ENCODE measurements at places on chromosomes 6 and 20.

DNA sequence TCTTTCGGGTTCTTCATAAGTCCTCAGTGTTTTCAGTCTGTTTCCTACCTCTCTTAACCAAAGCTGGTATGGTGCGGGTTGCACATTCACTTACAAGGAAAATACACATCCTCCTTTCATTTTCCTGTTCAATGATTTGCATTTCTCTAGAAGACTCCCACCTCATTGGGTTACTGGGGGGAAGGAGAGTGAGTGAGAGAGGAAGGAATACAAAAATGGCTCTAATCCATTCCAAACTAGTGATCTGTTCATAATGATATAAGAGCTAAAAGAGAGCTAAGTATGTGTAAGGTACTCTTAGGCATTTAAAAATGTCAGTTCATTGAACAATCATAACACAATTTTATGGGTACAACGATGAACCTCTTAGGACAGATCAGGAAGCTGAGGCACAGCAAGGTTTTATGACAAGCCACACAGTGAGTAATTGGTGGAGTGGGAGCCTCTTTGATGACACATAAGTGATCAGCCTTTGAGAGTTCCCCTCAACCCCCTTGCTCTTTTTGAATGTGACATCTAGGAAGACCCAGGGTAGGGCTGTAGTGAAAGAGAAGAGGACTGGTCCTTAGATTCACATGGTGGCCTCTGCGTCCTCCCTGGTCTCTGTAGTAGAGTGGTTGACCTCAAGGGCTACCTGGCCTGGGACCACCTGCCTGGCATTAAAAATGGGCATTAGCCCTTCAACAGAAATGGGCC is 328.4 kb upstream of the SOX4 start:
- DNase-seq = no peak

DNA sequence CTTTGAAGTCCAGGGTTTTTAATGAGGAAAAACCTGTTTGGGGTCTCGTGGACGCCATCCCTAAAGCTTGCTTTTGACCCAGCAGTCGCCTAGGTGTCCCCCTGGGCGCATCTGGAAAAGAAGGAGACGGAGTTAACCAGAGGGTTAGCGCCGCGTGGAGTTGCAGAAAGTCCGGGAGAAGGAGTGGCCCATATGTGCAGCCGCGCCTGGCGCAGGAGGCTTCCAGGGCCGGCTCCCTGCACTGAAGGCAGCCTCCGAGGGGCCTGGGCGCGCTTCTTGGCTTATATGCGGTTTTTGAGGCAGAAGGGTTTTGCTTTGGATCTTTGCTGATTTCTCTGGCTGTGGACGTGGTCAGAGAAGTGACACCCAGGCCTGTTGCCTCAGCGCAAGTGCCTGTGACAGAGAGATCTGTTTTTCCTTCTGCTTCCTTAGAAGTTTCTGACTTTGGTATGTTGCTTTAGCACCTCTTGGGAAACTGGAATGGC is 987 bp downstream of the TMEM181 start:
- DNase-seq = no peak

DNA sequence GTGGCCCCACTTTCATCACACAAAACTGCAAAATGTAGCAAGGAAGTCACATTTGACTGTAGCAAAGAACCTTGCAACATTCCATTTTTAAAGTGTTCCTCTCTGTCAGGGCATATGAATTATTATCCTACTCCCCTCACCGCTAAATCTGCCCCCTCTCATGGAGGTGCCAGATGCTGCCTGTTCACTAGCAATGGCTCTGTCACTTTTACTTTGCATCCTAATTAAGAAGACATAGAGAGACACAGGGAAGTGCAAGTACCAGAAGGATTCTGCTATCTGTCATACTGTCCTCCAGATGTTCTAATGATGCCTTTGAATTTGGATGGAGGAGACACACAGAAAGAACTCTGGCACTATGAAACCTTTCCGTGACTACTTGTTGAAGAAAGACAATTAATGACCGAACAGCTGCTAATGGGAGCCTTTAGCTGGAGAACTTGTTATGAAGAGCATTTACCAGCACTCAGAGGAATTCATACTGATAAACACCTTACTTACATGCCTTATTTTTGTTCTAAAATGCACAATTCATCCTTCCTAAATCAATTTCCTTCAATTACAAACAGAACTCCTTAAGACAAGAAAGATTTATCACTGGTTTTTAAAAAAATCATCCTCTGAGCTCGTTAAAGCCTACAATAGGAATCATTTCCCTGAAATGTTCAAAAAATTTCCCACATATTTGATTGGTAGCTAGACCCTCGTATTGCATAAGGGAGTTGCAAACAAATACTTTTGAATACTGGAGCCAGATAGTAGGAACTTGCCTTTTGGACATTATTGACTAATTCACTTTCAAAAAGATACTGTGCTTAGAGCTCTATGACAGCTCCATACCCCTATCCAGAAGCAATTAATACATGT is 292.6 kb downstream of the UBE3D start:
- DNase-seq = no peak

DNA sequence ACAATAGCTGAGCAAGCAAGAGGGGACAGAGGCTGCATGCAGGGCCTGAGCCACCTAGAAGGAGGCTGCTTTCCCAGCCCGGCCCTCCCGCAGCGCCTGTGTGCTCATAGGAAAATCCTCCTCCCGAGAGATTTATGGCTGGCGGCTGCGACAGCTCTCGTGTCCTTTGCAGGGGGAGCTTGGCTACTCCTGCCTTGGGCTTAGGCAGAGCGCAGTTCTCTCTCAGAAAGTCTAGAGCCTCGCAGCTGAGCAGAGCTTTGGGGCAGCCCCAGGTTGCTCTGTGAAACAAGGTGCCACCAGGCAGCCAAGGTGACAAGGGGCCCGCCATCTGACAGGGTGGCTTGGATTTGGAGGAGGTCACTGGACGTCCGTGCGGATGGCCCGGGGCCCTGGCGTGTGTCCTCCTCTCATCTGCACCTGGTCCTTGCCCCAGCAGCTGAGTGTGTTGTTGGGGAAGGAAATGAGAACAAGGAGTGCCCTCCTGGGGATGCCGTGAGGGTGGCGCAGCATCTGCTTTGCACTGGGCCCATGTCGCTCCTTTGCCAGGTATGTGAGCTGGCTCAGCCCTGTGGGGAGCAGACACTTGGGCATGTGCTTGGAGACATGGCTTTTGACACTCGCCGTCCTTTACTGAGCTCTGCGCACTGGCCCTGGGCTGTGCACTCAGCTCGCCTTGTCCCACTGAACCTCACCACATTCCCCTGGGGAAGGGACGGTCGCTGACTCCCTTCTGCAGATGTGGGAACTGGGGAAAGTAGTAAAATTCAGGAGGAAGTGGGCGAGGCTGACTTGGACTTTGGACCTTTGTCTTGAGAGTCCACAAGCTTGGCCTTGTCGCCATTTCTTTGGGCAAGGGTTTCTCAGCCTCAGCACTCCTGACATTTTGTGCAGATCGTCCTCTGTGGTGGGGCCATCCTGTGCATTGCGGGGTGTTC is 41.9 kb downstream of the EDN3 start:
- DNase-seq = no peak

DNA sequence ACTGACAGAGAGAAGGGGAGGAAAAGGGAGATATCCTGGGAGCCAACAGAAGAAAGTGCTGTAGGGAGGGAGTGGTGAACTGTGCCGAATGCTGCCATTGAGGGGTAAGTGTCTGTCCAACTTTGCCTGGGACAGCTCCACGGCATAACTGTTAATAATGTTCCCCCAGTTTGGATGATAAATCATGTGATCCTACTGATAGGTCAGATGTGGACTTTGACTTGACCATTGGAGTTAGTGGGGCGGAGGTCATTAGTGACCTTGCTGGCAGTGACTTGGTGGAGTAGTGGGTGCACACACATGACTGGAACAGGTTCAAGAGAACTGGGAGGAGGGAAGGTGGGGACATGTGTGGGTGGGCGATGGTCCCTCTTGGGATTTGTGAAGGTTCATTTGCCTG is 50.4 kb downstream of the CDH22 start:
- no peak for DNase-seq

GRCh38 chr6:26086211-26086610 is 1.0 kb upstream of the HFE start:
- DNase-seq = no peak

GRCh38 chr6:7770111-7770510 is 44.2 kb downstream of the BMP6 start:
- no peak for DNase-seq

DNA sequence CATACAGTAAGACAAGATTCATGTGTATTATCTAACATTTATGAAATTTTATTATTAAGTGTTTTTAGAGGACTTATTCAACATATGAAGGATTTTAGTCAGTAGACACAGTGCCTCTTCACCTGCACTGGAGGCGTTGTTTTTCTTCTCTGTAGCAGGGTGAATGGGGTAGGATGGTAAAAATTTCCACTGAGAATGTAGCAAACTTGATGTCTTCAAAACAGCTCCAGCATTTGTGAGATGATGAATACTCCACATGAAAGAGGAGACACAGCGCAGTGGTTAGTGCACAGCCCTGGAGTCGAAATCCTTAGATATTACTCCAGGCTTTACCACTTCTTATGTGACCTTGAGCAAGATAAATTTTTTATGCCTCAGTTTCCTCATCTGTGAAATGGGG is 110.5 kb upstream of the AHI1 start:
- DNase-seq = no peak

GRCh38 chr6:90936286-90936685 is 349.4 kb upstream of the MAP3K7 start:
- no peak for DNase-seq

DNA sequence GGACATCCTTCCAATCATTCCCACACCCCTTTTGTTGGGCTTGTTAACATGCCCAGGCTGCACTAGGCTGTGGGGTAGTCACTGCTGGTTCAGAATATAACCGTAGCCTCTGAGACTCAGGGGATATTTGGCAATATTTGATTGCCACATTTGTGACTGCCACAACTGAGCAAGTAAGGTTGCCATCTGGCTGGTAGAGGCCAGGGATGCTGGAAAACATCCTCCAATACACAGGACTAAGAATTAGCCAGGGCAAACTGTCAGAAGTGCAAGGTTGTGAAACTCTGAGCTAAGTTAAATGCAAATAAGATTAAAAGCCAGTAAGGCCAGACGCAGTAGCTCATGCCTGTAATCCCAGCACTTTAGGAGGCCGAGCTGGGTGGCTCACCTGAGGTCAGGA is 112.0 kb downstream of the ZMYND8 start:
- DNase-seq = no peak

DNA sequence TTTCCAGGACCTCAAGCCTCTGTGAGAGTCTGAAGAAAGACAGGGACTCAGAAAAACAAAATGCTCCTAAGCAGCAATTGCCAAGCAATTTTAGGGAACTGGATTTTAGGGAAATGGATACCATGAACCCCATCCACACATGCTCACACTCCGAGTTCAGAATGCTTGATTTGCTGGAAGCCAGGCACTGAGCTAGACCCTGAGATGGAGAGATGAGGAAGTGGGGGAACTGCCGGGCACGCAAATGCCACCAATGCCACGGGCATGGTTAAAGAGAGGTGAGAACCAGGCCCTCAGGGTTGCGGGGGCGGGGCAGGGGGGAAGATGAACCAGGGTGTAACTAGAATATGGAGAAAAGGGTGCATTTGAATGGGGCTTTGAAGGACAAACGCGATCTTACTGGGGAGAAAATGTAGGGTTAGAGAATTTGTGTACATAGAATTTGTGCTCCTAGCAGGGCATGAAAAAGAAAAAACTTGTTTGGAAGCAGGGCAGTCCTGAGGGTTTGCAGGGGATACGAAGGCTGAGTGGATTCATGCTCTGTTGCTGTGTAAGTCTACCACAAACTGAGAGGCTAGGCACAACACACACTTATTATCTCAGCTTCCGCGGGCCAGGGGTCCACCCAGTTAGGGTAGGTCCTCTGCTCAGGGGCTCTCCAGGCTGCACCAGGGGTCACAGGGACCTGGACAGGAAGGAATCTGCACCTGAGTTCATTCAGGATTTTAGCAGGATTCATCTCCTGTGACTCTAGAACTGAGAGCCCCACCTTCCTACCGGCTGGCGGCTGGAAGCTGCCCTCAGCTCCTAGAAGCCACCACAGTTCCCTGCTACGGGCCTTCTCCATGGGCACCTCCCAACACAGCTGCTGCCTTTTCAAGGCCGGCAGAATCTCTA is 108.0 kb downstream of the SNX5 start:
- no peak for DNase-seq

GRCh38 chr6:85580878-85581267 is 12.8 kb downstream of the SNX14 start:
- no peak for DNase-seq

DNA sequence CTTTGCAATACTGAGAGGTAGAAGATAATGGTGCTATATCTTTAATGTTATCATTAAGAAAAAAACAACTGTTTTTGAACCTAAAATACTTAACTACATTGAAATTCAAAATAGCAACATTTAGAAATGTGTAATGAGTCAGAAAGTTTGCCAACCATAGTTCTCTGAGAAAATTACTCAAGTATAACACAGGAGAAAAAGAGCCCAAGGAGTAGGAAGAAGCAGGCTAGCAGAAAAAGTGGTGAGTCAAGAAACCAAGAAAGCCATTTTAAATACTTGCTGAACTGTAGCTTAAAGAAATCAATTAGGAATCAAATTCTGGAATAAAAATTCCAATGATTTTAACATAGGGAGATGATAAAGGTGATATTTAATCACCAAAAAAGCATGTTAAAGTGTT is 181.0 kb upstream of the RSPO3 start:
- no peak for DNase-seq

DNA sequence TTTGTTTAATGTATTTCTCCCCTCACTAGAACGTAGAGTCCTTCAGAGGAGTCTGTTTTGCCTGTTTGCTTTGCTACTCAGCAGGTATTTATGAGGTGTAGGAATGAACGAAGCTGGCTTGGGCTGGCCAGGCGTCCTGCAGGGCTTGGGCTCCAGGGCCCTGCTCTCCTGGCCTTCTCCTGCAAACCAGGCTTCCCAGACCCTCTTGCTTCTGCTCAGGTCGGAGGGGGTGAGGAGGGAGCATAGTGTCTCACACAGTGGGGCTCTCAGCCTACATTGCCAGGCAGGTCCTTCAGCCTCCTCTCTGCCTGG is 24.6 kb upstream of the MLN start:
- no peak for DNase-seq

- DNase-seq = no peak
These were observed 48.6 kb downstream of the DAAM2 start for GRCh38 chr6:39840781-39841180.

DNA sequence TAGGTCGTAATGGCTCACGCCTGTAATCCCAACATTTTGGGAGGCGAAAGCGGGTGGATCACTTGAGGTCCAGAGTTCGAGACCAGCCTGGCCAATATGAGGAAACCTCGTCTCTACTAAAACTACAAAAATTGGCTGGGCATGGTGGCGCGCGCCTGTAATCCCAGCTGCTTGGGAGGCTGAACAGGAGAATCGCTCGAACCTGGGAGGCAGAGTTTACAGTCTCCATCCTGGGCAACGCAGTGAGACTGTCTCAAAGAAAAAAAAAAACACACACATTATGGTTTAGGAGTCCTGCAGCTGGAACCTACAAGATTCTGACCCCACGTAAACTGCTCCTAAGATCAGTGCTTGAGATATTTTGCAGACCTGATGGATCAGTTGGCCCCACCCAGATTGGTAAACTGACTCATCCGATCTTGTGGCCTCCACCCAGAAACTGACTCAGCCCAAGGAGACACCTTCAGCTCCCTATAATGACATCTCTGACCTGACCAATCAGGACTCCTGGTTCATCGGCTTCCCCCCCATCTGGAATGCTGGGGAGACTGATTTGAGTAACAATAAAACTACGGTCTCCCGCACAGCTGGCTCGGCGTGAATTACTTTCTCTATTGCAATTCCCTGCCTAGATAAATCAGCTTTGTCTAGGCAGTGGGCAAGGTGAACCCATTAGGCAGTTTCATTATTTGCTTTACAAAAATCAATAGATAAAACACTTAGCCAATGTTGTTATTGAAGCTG is 96.2 kb upstream of the BTN3A2 start:
- peak; percentile 47 for DNase-seq

- peak; percentile 23 for DNase-seq
These were observed 48.6 kb upstream of the FABP7 start for GRCh38 chr6:122730775-122731386.

- DNase-seq = peak; percentile 31
These were observed 2.6 kb downstream of the PRSS35 start for GRCh38 chr6:83514866-83515466.

All from iPS-NIHi11 (cell line).